ENCODE measurements at places on chromosomes 3 and 15.
A peak's percentile ranks its signal among the peaks of the same experiment; 100 is the strongest.

DNA sequence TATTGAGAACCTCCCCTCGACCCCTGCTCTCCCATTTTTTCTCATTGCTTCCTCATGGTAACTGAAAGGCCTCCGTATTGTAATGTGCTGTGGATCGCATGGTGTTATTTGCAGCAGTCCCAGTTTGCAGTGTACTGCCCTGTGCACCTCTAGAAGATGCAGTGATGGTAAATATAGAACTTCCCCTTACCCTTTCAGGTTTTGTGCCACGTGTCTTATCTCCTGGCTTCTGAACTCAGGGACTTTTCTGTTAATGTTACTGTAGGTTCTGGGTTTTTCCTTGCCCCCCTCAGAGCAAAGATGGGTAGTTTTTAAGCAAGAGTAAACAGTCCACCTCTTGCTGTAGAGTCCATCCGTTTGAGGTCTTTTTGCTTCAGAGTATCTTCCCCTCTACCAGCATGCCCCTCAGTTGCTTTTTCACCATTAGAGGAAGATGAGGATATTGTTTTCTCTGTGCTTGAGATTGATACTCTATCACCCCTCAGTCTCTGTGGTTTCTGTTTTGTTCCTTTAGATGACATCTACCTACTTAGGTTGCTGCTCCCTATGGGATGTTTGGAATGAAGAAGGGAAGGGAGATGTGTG, 22.4 kb downstream of the CHD2 start:
- no peak for DNase-seq

DNA sequence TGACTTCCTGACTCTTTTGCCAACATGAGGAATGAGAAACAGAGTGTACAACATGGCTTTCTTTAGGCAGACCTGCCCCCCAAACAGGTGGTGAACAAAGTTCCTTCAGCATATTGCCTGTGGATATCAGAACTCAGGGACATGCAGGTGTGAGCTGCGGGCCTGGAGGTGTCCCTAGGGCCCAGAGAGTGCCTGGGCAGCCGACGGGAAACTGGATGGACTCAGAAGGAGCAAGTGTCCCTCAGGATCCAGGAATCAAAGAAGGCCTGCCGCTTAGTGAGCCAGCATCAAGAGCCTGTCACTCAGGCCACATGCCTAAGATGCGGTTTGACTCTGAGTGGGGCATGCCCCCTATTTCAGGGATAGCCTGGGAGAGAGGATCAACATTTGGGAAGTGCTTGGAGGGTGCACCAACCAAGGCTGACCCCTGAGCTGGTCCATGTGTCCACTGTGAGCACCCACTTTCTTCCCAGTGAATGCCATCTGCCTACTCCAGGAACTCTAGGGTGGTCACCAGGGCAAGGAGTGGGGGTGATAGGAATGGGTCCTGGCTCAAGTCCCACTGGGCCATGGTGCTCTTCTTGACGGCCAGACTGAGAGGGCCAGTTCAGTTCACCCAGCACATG, 16.1 kb upstream of the POLR2M start:
- DNase-seq = no peak

DNA sequence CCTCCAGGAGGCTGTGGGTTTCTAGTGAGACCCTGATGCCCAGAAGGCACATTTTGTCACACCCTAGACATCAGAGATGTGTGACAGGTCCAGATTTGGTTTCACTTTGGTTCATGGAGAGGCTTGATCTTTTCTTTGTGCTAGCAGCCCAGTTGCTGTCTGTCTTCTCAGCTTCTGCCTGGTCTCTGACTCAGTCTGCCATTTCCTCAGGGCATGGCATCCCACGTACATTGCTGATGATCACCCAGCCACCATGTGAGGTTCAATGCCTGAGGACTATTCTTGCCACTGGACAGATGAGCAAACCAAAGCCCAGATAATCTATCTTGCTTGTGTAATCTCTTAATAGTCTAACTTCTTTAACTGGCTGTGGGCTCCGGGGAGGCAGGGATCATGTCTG, 144.9 kb upstream of the MRPS22 start:
- peak; percentile 47 for DNase-seq

DNA sequence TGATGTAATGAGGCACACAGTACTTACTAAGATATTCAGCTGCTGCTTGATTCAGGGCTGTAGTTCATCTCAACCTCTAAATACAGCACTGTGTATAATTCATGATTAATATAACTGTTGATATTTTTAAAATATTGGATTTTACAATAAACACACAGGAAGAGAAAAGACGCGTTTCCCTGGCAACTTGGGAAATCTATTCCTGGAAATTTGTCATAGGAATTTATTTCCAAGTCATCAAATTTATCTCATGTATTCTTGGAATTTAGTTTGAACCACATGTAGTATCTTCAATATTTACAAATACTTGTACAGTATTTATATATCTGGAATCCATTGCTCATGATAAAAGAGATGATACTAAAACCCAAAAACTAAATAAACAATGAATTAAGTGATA, 30.6 kb downstream of the EPHA3 start:
- no peak for DNase-seq

GRCh38 chr3:105343991-105344390, 22.7 kb upstream of the ALCAM start:
- no peak for DNase-seq

DNA sequence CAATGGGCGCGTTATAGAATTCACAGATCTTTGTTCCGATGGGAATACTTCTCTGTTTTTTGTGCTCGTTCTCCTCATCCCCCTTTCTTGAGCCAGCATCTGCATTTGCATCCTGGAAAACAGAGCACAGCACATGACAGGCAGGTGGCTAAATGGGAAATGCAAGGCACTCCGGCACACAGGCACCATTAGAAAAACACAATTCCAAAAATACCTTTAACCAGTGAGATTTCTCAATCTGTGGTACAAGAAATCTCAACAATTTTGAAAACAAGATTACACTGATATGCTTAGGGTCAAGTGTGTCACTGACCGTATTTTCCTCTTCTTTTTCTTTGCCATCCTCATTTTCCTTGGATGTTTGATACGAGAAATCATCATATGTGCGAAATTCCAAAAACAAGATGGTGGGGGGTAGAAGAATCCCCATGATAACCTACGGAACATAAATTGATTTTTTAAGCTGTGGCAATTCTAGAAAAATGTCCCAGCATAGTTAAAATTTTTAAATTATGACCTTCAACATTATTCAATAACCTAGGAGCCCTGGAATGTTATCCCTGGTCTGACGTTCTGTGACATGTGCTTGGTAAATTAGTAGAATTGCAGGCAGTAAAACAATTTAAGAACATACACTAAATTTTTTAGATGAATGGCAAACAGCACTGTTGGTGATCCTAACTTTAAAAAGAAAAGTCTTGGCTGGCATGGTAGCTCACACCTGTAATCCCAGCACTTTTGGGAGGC, 46.5 kb upstream of the MTMR10 start:
- DNase-seq = no peak

DNA sequence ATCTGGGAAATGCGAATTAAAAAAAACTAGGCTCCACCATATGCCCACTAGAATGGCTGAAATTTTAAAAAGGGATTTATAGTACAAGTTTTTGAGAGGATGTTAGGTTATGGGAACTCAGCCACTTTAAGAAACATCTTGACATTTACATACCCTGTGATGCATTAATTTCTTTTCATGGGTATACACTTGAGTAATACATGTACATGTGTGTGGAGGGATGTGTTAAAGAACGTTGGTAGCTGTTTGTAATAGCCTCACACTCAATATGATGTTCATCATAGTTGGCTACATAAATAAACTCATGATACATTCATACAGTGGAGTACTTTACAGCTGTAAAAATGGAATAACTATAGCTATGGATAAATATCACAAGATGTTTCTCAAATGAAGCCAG, 40.9 kb downstream of the MEF2A start:
- no peak for DNase-seq

GRCh38 chr3:33581666-33582065, 136.4 kb downstream of the CLASP2 start:
- no peak for DNase-seq

GRCh38 chr3:50123394-50124051, 31.6 kb upstream of the SEMA3F start:
- DNase-seq = no peak

GRCh38 chr3:141367038-141367730, 1.1 kb upstream of the ZBTB38 start:
- no peak for DNase-seq

GRCh38 chr15:73283366-73283962, 85.3 kb downstream of the HCN4 start:
- no peak for DNase-seq

DNA sequence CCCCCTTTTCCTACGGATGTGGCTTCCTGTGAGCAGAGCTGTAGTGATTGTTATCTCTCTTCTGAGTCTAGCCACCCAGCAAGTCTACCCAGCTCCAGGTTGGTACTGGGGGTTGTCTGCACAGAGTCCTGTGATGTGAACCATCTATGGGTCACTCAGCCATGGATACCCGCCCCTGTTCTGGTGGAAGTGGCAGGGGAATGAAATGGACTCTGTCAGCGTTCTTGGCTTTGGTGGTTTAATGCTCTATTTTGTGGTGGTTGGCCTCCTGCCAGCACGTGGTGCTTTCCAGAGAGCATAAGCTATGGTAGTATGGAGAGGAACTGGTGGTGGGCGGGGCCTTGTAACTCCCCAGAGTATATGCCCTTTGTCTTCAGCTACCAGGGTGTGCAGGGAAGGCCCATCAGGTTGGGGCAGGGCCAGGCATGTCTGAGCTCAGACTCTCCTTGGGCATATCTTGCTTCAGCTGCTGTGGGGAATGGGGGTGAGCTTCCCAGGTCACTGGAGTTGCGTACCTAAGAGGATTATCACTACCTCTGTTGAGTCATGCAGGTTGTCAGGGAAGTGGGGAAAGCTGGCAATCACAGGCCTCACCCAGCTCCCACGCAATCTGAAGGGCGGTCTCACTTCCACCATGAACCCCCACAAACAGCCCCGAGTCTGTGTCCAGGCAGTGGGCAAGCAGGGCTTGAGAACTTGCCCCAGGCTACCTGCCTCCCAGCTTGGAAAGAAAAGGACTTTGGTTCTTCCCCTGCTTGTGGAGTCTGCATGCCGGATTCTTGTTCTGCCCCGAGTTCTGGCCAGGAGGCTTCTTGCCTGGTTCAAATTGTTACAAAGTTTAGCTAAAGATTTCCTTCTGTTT, 9.0 kb upstream of the ADGRG7 start:
- DNase-seq = peak; percentile 54

GRCh38 chr3:184766555-184767261, 45.3 kb upstream of the VPS8 start:
- no peak for DNase-seq

- no peak for DNase-seq
These were observed 322.2 kb downstream of the SLC9A9 start for GRCh38 chr3:143526011-143526545.

- DNase-seq = no peak
These were observed 4.3 kb upstream of the CCDC50 start for GRCh38 chr3:191324936-191325335.

DNA sequence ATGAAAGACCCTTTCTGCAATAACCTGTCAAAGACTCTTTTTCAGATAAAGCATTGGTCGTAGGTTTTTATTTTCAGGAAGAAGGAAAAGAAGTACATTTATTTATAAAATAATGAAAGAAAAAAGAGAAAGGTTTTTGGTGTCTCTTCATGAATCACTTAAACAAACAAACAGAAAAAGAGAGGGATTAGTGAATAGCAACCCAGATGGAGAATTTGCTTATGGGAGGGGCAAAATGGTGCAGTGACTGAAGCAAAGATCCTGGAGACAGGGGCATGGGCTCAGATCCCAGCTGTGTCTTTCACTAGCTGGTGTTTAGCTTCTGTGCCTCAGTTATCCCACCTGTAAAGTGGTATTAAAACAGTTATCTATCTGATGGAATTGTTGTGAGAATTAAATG, 78.6 kb upstream of the PFN2 start:
- no peak for DNase-seq

DNA sequence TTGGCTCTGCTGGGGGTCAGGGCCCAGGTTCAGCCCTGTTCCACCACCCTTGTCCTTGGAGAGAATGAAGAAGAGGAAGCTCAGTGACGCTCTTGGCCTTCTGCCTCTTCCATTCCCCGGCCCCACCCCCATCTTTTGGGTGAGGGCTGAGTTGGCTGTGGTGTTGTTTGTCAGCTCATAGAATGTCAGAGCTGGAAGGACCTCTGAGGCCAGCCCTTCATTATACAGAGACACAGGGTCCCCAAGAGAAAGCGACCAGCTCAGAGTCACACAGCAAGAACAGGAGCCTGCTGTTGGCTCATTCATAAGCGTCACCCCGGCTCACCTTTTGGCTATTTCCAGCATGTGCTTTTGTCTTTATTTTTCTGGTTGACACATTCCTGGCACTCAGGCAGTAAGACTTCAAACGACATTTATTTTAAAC, 68.2 kb downstream of the AAGAB start:
- peak; percentile 20 for DNase-seq

DNA sequence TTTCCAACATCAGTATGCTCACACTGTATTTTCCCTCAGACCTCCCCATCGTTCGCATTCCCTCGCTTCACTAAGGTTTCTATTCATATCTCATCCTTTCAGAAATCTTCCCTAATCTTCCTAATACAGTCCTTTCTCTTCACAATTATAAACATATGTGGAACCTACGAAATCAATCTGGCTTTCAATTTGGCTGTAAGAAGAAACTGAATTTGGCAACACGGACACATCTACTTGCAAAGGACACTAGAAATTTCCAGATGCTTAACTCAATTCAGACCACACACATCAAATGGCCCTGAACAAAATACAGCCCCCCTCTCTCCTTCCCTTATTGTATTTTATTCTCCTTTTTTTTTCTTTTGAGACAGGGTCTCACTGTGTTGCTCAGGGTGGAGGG, 39.1 kb upstream of the TM4SF19 start:
- DNase-seq = no peak

DNA sequence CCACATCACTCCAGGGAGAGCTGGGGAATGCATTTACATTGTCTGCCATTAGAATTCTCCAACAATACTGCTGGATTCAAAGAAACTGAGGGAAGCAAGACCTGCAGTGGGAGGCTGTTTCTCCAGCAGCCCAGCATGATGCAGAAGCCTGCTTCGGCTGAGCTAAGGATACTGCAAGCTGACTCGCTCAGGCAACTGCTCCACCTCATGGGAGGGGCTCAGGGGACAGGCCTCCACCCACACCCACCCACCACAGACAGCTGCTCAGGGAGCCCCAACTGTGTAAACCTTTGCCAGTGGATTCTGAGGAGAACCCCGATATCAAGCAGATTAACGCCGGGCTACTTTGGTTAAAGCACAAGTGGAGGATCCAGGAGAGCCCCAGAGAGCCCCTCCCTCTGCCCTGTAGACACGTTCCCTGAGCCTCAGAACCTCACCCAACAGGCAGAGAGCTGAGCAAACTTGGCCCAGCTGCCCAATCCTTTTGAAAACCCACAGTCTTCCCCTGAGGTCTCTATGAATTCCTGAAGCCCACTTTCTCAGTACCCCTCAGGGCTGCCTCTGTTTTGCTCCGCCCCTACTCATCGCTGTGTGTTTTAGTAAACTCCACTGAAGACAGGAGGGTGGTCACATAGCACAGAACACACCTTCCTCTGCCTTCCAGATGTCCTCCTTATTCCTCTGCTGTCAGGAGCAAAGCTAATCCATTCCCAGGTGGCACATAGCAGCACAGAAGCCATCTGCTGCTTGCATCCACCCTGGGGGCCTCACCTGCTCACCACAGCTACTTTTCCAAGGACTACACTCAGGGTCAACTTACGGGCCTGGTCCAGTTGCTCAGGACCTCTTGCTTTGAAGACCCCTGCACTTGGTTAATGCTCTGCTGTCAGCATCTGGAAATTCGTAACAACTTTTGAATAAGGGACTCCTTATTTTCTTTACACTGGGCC, 269.0 kb downstream of the ABHD5 start:
- no peak for DNase-seq
